Stimulated activated naive CD8-positive, alpha-beta T cell treated with anti-CD3 and anti-CD28 coated beads, Interleukin-15, Interleukin-2, amounts not matched to agents 100 U/mL and 50 U/mL, for 24 hours (primary cell): ENCODE measurements at places on chromosomes 6 and 20.

GRCh38 chr6:116004841-116005815, 55.6 kb downstream of the FRK start:
- DNase-seq = no peak

DNA sequence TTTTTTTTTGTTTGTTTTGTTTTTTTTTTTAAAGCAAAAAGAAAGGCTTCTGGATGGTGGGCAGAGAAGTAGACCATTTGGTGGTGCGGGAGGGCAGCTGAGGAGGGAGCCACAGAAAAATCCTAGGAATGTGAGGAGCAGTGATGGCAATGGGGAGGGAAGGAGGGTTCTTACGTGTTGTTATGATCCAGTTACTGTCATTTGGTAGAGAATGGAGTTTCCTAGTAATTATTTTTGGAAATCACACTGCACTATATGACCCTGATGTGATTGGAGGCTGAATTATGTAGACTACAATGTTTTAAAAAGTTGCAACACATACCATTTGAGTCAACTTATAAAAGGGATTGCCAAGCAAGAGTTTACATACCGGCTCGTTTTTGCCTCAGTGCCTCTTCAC, 22.1 kb downstream of the ADGRF5 start:
- DNase-seq = no peak

- DNase-seq = no peak
These were observed 8.8 kb downstream of the RANBP9 start for GRCh38 chr6:13702809-13703302.

GRCh38 chr20:58188527-58188926, 39.9 kb downstream of the ANKRD60 start:
- no peak for DNase-seq

GRCh38 chr6:56594699-56595098, 48.0 kb downstream of the DST start:
- no peak for DNase-seq
